Activated T-cell treated with anti-CD3 and anti-CD28 coated beads for 24 hours (primary cell): ENCODE measurements at places on chromosomes 7 and 10.

DNA sequence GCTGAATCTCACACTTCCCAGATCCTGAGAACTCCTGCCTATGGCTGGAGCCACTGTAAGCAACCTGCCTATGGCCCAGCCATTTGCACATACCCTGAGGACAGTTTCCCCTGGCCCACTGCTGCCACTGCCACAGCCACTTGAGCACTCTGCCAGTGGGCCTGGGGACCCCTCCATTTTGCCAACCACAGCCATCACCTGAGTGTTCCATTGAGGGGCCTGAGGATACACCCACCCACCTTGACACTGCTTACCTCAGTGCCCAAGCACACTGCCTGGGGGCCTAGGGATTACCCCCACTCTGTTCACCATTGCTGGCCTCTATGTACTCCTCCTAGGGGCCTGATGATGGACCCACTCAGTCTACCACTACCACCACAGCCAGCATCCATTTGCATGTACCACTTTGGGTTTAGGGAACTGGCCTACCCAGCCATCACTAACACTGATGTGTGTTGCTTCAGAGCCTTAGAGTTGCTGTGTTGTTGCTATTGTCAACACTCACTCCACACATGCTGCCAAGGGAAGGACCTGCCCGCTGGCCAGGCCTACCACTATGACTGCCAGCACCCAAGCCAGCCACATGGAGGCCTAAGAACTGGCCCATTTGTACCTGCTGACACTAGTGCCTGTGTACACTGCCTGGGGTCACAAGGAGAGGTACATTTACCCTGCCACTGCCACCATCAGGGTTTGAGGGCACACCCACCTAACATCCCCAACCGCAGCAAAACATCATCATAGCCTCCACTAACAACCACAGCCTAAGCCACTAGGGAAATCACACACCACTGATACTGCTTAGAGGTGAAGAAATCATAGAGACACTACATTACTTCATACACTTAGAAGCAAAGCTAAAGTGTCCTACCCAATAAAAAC, 45.9 kb upstream of the ANTXRL start:
- no peak for DNase-seq

- DNase-seq, result no peak
Measured at GRCh38 chr10:125263551-125263950, 103.2 kb upstream of the CTBP2 start.

DNA sequence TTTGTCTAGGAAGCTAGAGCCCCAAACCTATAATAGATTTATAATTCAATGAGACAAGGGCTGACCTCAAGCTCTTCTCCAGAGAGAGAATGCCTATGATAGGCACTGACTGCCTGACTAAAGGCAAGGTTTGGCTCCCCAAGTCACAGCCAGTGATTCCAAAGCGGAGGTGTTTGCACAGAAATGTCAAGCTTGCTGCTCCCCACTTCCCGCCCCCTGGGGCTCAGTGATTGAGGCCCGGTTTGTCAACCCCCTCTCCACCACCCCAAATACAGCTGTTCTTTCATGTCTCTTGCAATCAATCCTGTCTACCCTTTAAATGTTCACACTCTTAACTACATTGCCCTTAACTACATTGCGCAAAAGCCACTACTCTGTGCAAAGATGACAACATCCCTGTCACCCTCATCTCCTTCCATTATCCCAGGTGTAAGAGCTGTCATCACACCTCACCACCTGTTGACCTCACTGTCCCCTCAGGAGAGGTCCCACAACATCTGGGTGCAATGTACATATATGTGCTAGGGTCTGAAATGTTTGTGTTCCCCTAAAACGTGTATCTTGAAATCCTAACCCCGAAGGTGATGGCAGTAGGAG, 58.0 kb downstream of the NUDCD3 start:
- DNase-seq, result no peak

GRCh38 chr10:95559896-95560277, 1.3 kb downstream of the SORBS1 start:
- no peak for DNase-seq

- DNase-seq, result no peak
Measured at GRCh38 chr7:33261585-33261984, 132.2 kb downstream of the BBS9 start.

DNA sequence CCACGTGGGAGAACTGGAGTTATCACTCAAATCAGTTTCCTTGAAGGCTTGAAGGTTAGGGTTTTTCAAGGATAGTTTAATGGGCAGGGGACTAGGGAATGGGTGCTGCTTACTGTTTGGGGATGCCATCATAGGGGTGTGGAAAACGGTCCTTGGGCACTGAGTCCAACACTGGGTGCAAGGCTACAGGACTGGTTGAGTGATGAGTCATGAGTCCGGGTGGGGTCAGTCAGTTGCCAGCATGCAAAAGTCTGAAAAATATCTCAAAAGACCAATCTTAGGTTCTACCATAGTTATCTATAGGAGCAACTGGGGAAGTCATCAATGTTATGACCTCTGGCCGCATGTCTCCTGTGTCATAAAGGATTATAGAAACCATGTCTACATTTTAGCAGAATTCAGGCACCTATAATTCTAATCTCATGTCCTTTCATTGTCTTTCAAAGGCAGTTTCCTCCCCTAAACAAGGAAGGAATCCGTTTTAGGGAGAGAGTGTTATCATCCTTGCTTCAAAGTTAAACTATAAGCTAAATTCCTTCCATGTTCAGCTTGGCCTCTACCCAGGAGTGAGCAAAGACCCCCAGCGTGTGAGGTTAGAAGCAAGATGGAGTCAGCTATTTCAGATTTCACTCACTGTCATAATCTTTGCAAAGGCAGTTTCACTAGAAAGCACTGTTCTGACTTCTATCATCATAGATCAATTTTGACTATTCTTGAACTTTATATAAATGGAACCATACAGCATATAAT, 94.5 kb downstream of the COL26A1 start:
- DNase-seq, result no peak

- no peak for DNase-seq
Measured at GRCh38 chr10:101217450-101218281, 11.6 kb downstream of the LBX1 start.

DNA sequence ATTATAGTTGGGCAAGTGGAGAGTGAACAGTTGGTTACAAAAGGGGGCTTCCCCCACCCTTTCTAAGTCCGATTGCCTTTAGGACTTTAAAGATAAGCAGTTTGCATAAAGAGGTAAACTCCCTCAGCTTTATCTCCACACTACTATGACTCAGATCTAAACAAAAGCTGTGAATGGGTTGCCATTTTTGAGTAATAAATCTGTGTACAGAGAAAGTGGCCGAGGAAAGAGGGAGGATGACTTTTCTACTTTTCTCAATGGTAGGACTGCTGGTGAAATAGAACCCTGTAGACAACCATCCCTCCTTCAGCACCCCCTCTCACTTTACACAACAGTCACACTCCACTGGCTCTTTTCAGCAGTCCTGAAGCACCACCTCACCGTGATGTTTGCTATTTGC, 71.2 kb downstream of the DNMBP start:
- DNase-seq, result no peak

DNA sequence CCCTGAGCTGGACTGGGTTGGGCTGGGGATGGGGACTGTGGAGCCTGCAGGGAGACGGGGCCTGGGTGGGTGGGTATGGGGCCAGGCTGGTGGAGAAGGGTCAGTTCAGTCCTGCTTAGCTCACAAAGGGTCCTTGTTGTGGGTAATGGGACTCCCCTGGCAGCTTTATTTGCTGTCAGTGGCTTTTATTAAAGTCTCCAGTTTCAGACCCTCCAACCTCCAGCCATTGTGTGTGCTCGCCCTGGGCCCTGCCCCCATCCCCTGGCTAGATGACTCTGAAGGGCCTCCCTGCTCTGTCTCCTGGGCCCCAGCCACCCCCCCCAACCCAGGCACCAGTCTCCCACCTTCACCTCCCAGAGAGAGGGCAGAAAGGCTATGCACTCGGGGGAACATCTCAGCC, 44.4 kb upstream of the SLF2 start:
- no peak for DNase-seq

GRCh38 chr7:95476072-95476847, 9.5 kb upstream of the ASB4 start:
- no peak for DNase-seq

DNA sequence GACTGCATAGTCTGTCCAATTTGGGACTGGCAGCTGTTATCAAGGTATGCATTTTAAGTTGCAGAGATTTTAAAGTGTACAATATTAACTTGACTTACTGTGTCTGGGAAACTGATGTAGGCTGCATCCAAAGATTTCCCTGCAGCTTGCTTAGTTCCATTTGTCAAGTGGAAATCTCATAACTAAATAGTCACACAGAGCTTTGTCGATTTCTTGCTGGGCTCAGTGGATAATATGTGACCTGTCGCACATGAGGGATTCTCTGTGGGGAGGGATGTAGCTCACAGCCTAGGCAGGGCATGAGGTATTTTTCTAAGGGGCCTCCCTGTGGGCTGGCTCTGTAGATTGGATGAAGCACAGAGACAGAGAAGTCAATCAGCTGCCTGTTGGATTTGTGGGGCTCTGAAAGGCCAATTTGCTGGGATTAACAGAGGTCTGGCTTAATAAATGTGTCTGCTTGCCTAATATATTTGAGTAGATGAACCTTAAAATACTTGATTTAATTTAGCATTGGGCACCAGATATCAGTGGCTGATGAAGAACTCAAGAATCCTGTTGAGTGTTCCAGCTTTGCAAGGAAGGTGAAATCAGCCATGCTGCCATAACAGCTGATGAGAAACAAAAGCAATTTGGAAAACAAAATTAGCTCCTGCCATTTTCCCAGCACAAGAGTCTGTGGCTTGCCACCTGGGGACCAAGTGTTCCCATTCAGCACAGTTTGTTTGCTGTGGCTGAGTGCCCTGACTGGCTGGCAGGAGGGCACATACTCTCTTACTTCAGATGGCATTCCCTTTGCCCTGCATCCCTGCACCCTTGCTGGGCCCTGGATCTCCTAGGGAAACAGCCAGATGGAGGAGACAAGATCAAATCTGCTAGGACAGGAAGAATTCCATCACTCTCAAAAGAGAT, 598.5 kb downstream of the SORCS3 start:
- DNase-seq, result no peak

- no peak for DNase-seq
Measured at GRCh38 chr7:32070406-32071360, at the start of gene PDE1C. Gene PDE1C (minus strand): TSS chr7:32070407.

DNA sequence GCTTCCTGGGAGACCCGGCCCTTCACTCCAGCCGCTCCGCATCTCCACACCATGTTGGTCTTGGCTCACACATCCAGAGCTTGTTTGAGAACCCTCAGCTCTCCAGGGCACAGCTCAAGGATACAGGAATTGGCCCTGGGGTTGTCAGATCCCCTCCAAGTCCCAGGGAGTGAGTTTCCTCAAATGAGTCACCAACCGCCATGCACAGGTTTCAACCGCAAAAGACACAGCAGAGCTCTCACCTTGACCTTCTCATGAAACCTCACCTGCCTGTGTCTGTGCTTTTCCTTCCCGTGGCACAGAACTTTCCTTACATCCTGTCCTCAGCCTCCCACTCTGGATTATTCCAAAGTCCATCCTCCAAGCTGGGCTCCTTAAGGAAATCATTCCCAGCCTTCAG, 20.6 kb downstream of the AZGP1 start:
- DNase-seq, result no peak

DNA sequence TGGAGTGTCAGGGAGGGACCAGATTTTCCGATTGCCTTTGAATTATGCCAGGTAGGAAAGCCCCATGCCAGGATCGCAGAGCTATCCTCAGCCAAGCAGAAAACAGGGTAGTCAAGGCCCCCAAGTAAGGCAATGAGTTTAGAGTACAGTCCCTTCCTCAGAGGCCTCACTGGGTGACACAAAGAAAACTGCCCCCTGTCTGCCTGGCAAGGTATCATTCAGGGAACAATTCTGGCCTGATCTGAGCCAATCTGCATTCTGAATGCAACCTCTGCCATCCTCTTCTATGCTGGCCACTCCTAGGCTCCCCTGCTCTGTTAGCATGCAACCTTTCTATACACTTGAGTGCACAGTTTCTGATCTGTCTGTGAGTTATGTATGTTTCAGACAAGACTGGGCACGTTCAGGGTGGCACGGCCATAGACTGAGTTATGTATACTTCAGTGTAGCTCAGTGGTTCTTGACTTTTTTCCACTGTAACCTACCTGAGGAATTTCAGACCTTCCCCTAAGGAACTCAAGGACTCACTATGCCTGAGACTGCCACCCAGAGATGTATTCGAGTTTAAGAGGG, 336.8 kb downstream of the PLXNA4 start:
- DNase-seq, result no peak

DNA sequence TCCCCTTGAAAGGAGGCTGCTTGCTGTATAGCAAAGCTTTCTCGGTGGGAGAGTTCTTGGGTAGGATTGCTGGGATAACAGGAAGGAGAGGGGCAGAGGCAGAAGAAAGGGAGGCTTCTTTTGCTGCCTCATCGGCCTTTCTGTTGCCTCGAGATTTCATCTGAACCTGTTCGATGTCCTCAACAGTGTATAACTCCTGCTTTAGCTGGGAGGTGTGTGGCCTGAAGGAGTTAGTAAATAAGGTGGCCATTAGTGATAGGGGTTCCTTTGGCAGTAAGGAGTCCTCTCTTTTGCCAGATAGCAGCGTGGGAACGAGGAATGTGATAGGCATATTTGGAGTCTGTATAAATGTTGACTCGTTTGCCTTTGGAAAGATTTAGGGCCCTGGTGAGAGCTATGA, 20.0 kb downstream of the SCIN start:
- no peak for DNase-seq

DNA sequence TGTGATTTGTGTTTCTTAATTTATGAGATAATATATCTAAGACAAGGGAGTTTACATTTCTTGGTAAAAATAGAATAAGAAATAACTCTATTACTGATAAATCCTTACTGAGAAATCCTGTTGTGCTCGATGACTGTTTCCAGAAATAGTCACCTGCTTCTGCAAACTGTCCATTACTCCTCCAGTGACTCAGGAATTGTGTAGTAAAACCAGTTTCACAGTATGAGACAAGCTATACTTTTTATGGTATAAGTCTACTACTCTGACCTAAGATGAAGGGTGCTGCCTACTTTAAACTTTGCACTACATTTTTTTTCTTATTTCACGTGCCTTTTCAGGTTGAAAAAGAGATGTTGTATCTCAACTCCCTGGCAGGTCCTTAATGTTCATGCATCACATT, 6.8 kb upstream of the ANKRD22 start:
- no peak for DNase-seq

DNA sequence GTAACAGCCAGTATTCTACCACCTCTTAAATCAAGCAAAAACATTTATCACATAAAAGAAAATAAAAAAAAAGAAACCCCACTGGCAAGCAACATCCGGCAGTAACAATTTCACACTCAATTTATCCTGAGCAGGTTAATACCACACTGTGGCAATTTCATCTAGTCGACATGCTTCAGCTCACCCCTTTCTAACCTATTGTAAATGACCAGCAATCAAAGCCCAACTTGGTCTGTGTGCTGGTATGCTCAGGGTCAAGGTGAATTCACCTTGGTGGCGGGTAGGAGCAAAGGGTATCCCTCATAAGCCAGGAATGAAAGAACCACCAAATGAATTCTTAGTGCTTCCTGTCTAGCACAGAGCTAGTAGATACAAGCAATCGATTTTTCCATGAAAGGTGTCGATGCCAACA, 109.1 kb upstream of the AFAP1L2 start:
- DNase-seq, result no peak

DNA sequence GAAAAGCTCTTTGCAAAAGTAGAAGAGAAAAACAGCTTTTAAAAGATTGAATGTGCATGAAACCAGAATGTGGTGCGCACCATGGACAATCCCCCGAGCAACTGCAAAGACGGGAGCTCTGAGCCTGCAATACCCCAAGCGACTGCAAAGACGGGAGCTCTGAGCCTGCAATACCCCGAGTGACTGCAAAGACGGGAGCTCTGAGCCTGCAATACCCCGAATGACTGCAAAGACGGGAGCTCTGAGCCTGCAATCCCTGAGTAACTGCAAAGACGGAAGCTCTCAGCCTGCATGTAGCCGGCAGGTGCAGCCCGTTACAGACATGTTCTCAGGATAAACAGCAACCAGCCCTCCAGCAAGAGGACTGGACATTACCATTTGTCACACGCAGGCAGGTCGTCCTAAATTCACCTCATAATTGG, 6.2 kb downstream of the ZNF775 start:
- DNase-seq, result no peak
